ENCODE measurements at places on chromosomes 5 and 9. TPM values are rescaled to one million over a fixed set of nuclear protein-coding genes. Genes with fewer than 3 reads are reported as not detected.

The CDC25C gene
- total RNA-seq: 0.69 TPM

The FOXD4L4 gene
- 0.20 TPM for total RNA-seq

The C9orf50 gene
- total RNA-seq: 0.26 TPM

The C9 gene
- not detected for total RNA-seq

The ABITRAM gene
- total RNA-seq: 5.2 TPM

The KCNT1 gene
- not detected for total RNA-seq

The SLC4A9 gene
- total RNA-seq: 0.07 TPM

The PLGRKT gene
- total RNA-seq: 8.3 TPM

The PRRX2 gene
- 17.9 TPM for total RNA-seq

The NPR3 gene
- total RNA-seq: 43.4 TPM
